HS-5 (cell line): ENCODE measurements at places on chromosomes 4 and X.

DNA sequence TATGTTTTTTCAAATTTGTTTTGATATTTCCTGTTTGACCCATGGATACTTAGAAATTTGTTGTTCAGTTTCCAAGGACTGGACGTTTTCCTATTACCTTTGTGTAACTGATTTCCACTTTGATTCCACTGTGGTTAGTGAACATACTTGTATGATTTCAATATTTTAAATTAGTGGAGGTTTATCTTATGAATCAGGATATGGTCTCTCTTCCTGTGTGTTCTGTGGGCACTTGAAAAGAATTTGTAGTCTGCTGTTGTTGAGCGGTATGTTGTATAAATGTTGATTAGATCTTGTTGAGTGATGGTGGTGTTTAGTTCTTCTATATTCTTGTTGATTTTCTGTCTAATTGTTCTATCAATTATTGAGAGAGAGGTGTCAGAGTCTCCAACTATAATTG is 21.2 kb upstream of the LAMTOR3 start:
- no peak for DNase-seq

GRCh38 chr4:74714611-74715130 is 79.7 kb downstream of the BTC start:
- DNase-seq, result no peak

- DNase-seq, result no peak
Measured at GRCh38 chr4:1099270-1099669, 14.1 kb downstream of the RNF212 start.

DNA sequence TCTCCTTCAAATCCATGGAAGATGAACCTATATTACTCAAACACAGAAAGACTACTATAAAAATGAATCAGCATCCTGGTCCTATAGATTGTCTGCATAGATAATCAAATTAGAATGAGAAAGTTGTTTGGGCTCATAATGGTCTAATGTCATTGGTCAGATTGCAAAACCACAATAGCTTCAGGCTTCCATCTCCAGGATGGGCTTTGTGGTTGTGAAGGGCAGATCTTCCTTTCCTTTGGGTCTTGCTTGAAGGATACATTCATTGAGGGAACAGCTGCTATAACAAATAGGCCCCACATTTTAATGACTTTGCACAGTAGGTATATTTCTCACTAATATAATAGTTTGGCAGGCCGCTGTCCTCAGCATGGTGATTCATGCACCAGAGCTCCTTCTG is 94.3 kb downstream of the REPS2 start:
- no peak for DNase-seq

DNA sequence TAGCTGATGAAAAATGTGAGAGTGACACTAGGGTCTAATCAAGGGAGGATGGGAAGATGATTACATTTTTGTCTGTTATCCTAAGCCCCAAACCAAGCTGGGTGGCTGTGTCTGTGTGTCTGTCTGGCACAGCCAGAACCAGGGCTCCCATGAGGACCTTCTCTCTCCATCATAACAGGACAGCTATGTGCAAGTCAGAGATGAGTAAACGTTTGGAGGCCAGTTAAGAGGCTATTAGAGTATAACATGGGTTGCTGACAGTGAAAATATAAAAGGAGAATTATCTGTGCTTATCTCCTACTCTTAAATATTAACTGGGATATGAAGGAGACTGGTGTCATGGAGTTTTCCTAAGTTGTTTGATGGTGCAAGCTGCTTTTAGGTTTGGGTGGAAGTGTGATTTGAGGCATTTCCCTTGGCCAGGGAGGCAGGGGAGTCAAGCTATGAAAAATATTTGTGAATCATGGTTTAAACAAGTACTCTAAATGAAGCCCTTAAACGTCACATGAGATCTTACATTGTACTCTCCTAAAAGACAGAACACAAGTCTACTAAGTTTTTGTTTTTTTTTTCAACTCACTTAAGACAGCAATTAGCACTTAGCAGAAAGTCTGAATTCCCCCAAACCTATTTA is 156.2 kb downstream of the ENOX2 start:
- DNase-seq, result no peak

- no peak for DNase-seq
Measured at GRCh38 chr4:20253735-20254409, 2.2 kb downstream of the SLIT2 start.

- no peak for DNase-seq
Measured at GRCh38 chr4:87521757-87522374, 7.3 kb downstream of the SPARCL1 start.
